ENCODE measurements at places on chromosomes 1 and 21. TPM values are rescaled to one million over a fixed set of nuclear protein-coding genes. Genes with fewer than 3 reads are reported as not detected.

Gene RIIAD1
- polyA plus RNA-seq: 7.2 TPM

Gene CSMD2
- 7.8 TPM for polyA plus RNA-seq

Gene KRTAP11-1
- not detected for polyA plus RNA-seq

Gene PTP4A2
- 165 TPM for polyA plus RNA-seq

Gene SH2D1B
- polyA plus RNA-seq: 0.12 TPM

Gene DMRTA2
- 19.7 TPM for polyA plus RNA-seq

Gene S100B
- polyA plus RNA-seq: 549 TPM

Gene DIO1
- not detected for polyA plus RNA-seq

Gene COL16A1
- 4.9 TPM for polyA plus RNA-seq

All from brain (organoid and tissue), 16 donors.